K562 (cell line): ENCODE measurements at places on chromosomes 3 and 15. TPM values are rescaled to one million over a fixed set of nuclear protein-coding genes. Genes with fewer than 3 reads are reported as not detected.

DNA sequence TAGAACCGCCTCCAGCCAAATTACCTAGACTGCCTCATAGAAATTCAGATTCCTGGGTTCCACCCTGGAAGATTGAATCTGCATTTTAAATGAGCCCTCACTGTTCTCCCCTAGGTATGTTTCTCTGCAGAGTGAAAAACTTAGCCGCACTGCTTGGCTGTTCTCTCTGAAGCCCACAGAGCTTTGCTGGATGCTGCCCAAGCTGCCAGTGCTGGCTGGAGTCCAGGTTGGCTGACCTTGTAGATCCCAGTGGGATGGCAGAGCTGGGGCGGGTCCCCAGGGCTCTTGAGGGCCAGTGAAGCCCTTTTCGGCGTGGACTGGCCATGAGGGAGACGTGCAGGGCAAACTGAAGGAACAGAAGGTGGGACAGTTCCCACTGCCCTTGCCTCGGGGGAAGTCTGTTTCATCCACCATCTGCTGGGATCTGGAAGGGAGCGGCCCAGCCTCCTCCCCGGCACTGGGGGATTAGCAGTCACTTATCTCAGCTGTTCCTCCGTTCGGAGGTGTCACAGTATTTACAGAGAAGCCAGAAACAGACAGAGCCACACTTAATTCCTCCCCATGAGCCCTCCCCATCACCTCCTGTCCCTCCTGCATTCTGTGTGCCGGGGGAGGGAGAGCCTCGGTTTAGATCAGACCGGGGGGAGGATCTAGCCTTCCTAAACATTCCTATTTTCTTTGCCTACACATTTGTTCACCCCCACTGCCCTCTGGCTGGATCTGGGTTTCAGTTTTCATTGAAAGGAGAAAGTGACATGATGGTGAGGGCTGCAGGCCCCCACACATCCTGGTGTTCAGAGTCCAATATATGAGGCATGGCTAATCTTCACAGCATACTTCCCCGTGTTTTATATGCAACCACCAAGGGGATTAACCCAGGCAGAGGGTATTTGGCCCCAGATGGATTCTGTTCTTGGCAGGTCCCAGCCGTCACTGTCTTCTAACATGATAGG lies 4.1 kb upstream of the ACTC1 start:
- DNase-seq, result peak; percentile 24
- no peaks in the 10 kb centered on the region for H3K36me3 ChIP-seq
- peaks cover 20% of the 10 kb centered on the region for H3K4me1 ChIP-seq
- H3K27me3 ChIP-seq, result 0 out of 2 replicates have a peak, but pooled peaks cover 5% of the 10 kb centered on the region

MORC1 gene
- 0.13 and 0.31 TPM in 2 replicates for total RNA-seq

- no peak overlapping the region for H3K27ac ChIP-seq
- no peaks in the 10 kb centered on the region for H3K36me3 ChIP-seq
- no peak overlapping the region for H3K4me3 ChIP-seq
Observed at GRCh38 chr15:70156671-70157271, 59.1 kb upstream of the TLE3 start.

DNA sequence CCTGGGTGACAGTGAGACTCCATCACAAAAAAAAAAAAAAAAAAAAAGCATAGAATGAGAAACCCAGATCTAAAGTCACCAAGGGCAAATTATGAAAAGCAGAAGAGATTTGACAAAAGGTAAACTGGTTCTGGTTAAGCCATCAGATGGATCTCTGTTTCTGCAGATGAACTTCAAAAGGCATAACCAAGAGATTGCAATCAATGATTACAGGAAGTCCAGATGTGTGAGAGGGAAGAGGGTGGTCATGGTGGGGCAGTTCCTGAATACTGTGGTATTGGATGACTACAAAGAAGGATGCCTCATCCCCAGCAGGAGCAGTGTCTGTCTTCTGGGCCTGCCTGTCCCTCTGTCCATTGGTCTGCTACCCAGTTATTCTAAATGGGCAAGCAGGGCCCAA lies 3.8 kb downstream of the P4HTM start:
- H3K36me3 ChIP-seq, result no peaks in the 10 kb centered on the region
- no peak overlapping the region for H3K4me3 ChIP-seq
- DNase-seq, result no peak
- peaks cover 26% of the 10 kb centered on the region for H3K4me1 ChIP-seq
- no peak overlapping the region for H3K27ac ChIP-seq
- no peaks in the 10 kb centered on the region for H3K27me3 ChIP-seq

NFKBIZ gene
- total RNA-seq, result 13.7 and 14.2 TPM in 2 replicates

GRCh38 chr3:121855555-121855954 lies 20.5 kb downstream of the EAF2 start:
- H3K36me3 ChIP-seq, result no peaks in the 10 kb centered on the region
- H3K27me3 ChIP-seq, result no peaks in the 10 kb centered on the region
- no peak overlapping the region for H3K4me3 ChIP-seq
- H3K4me1 ChIP-seq, result no peaks in the 10 kb centered on the region
- no peak for DNase-seq

- DNase-seq, result peak; percentile 40
- H3K4me3 ChIP-seq, result no peak overlapping the region
- H3K4me1 ChIP-seq, result no peaks in the 10 kb centered on the region
- no peak overlapping the region for H3K27ac ChIP-seq
- no peaks in the 10 kb centered on the region for H3K36me3 ChIP-seq
- H3K27me3 ChIP-seq, result peaks cover 21% of the 10 kb centered on the region
Observed at GRCh38 chr15:45136378-45136764, 6.6 kb downstream of the DUOX1 start.

MEX3B gene
- 12.0 and 12.8 TPM in 2 replicates for total RNA-seq

- peaks cover 16% of the 10 kb centered on the region; the same call in 1 of the 3 replicates for H3K36me3 ChIP-seq
- no peak overlapping the region for H3K27ac ChIP-seq
- H3K4me3 ChIP-seq, result no peak overlapping the region
- DNase-seq, result no peak
- H3K27me3 ChIP-seq, result no peaks in the 10 kb centered on the region
- H3K4me1 ChIP-seq, result peaks cover 20% of the 10 kb centered on the region
Observed at GRCh38 chr15:101176625-101177024, 75.2 kb downstream of the CHSY1 start.

DNA sequence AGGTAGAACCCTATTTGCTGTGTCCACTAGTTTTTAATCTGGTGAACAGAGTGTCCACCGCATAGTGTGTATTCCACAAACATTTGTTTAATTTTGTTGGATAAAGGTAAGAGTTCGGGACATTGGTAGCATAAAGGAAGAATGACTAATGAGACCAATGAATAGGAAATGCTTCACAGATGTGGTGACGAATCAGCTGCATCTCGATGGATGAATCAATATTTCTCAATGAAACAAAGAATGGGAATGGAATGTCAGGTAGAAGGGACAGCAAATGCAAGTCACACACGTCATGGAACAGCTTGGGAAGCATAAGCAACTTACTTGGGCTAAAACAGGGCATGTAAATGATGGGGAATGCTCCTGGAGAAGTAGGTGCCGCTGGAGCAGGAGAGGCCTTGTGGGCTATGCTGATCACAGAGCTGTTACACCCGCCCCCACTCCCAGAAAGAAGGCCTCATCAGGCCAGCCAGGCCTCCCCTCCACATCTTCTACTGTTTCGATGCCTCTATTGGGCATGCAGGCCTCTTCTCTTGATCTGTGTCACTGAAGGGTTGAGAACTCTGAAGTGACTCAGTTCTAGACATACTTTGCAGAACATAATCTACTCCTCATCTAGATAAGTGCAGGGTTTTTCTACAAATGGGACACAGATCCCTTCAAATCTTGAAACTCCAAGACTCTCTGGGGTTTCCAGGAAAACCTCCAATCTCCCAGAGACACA lies 120.0 kb upstream of the GADL1 start:
- no peak overlapping the region for H3K27ac ChIP-seq
- DNase-seq, result no peak
- no peaks in the 10 kb centered on the region for H3K27me3 ChIP-seq
- no peak overlapping the region for H3K4me3 ChIP-seq
- no peaks in the 10 kb centered on the region for H3K36me3 ChIP-seq
- no peaks in the 10 kb centered on the region for H3K4me1 ChIP-seq

DNA sequence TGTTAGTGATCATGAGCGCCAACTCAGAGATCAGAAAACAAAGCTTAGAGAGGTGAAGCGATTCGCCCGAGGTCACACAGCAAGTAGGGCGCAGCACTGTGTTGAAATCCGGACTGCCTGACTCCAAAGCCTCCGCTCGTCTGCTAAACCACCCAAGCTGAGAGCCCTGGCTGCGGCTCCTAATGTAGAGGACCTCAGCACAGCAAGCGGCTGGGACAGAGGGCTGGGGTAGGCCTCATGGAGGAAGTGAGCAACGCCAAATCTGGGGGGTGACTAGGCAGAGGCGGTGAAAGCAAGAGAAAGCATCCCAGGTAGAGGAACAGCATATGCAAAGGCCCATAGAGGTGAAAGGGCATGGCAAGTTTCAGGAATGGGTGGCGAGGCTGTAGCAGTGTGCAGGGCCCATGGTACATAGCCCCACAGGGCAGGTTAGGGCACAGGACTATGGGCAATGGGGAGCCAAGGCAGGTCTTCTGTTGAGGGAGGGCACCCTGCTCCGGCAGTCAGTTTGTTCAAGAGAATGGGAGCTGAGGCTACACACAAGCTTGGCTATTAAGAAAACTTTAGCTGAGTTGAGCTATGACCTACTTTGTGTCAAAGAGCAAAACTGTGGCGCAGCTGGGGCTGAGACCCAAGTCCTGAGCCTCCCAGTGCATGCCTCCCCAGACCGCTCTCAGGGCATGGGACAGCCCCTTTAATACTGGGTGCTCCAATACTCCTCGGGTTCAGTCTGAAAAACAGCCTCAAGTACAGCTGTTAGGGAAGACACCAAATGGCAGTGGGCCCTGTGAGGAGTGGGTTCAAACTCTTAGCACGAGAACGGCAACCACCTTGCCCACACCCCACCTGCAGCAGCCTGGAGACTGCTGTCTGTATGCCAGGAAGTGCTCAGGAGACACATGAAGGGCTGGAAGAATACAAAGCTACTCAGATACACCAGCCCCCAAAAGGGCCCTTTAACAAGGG lies 988 bp upstream of the CFAP92 start:
- peaks cover 7% of the 10 kb centered on the region; the same call in 2 of the 3 replicates for H3K4me1 ChIP-seq
- no peak overlapping the region for H3K4me3 ChIP-seq
- no peak overlapping the region for H3K27ac ChIP-seq
- H3K27me3 ChIP-seq, result no peaks in the 10 kb centered on the region; the same call in 2 of the 3 replicates
- no peak for DNase-seq

DNA sequence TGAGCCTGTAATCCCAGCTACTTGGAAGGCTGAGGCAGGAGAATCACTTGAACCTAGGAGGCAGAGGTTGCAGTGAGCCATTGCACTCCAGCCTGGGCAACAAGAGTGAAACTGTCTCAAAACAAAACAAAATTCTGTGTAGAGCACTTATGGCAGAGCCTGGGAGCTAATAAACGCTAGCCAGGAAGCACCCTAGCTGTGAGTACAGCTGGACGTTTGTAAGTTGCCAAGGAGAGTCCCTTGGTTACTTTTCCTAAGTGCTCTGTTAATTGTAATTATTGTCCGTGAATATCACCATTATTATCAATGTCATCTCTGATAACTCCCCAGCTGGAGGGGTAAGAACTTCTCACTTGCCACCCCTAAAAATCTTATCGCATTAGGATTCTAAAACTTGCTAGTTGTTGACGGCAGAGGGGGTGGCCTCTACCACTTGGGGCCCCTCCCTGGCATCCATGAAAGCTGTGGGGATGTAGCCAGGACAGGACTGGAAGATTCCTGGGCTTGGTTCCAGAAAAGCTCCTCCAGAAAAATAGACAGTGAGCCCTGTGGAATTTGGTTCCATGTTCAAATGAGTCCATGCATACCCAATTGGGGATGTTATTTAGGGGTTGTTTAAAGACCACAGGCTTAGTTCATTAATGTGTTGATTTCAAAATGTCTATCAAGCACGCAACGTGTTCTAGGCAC lies 9.9 kb upstream of the KLHL25 start:
- no peak overlapping the region for H3K4me3 ChIP-seq
- H3K27me3 ChIP-seq, result no peaks in the 10 kb centered on the region
- H3K36me3 ChIP-seq, result no peaks in the 10 kb centered on the region
- no peak for DNase-seq
- H3K27ac ChIP-seq, result no peak overlapping the region

GRCh38 chr3:67923796-67924195 lies 269.4 kb upstream of the SUCLG2 start:
- DNase-seq, result no peak
- no peak overlapping the region for H3K27ac ChIP-seq
- H3K4me3 ChIP-seq, result no peak overlapping the region
- H3K4me1 ChIP-seq, result no peaks in the 10 kb centered on the region
- H3K27me3 ChIP-seq, result no peaks in the 10 kb centered on the region

- H3K4me3 ChIP-seq, result no peak overlapping the region
- H3K36me3 ChIP-seq, result no peaks in the 10 kb centered on the region
- DNase-seq, result no peak
- no peak overlapping the region for H3K27ac ChIP-seq
- no peaks in the 10 kb centered on the region for H3K27me3 ChIP-seq
- no peaks in the 10 kb centered on the region for H3K4me1 ChIP-seq
Observed at GRCh38 chr3:143613226-143613625, 235.0 kb downstream of the SLC9A9 start.

LAMB2 gene
- 17.5 and 17.9 TPM in 2 replicates for total RNA-seq

DNA sequence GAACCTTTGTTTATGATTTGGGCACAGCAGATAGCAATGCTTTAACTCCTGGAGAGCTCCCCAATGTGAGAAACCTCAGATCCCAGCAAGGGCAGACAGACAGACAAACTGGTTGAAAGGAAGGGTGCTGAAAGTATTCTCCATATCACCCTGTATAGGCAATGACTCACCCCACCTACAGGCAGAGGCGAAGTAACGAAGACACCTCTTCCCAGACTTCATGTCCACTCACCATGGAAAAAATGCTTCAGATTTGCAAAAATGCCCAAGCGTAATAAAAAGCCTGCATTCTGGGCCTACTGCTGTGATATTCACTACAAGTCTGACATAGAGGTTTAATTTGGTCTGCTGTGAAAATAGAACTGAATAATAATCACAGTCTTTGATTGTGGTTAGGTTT lies 50.5 kb downstream of the THBS1 start:
- H3K36me3 ChIP-seq, result no peaks in the 10 kb centered on the region
- peaks cover 15% of the 10 kb centered on the region for H3K27me3 ChIP-seq
- DNase-seq, result peak; percentile 11
- no peaks in the 10 kb centered on the region for H3K4me1 ChIP-seq
- H3K4me3 ChIP-seq, result no peak overlapping the region
- H3K27ac ChIP-seq, result no peak overlapping the region

GRCh38 chr3:173921732-173922131 lies 524.2 kb downstream of the NLGN1 start:
- no peak overlapping the region for H3K4me3 ChIP-seq
- H3K27ac ChIP-seq, result no peak overlapping the region
- no peaks in the 10 kb centered on the region for H3K4me1 ChIP-seq
- DNase-seq, result no peak

LRRC49 gene
- total RNA-seq, result not detected in 2 replicates
